Suppressor macrophage treated with lipopolysaccharide for 4 hours (primary cell): ENCODE measurements at places on chromosomes 13 and 19.

DNA sequence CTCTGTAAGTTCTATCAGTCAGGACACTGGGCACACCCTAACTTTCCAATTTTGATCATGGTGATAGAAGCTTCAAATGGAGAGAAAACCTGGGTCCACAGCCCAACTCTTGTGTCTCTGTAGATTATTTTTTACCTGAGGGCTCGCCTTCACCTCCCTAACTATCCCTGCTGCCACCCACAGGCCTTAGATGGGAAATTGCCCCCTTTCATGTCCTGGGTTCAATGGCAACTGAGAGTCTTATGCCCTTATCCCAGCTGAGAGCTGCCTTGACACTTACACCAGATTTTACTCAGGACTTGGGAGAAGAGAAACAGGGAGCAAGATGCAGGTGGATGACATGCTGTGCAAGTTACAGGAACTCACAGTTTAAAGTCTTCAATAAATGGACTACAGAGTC is 81.7 kb downstream of the RAP2A start:
- DNase-seq: no peak

- DNase-seq: no peak
These were observed 40.3 kb upstream of the UFM1 start for GRCh38 chr13:38309397-38309796.

DNA sequence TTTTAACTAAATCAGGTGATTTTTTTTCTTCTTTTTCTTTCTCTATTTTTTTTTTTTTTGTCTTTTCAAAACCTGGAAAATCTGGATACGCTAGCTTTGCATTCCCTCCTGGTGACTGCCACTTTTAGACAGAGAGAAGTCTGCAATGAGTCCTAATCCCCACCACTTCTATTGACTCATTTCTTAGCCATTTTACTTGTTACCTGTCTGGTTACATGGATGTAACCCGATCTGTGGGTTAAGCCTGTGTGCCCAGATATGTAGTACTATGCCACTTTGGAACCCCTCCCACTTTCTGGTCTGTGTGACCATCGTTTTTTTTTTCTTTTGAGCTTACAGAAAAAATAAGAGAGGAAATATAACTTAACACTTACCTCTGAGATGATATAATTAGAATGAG is 817.8 kb upstream of the PCDH9 start:
- DNase-seq: no peak

- no peak for DNase-seq
These were observed 13.5 kb downstream of the TM9SF2 start for GRCh38 chr13:99514801-99515200.

DNA sequence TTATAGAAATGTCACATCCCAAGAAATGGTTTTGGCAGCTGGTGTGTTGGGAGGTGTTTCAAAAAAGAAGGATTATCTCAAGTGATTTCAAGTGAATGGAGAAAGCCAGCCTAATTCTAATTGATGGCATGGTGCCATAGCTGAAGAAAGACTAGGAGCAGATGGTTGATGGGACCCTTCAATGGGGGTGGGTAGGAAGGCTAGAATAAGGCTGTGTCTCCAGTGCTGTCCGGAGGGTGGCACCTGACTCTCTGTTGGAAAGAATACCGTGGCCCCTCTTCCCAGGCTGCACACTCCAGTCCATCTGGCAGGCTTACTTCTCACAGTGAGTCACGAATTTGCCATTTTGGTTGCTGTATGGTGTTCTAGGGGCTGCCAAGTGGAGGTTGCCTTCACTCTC is 51.0 kb upstream of the GPR12 start:
- DNase-seq: no peak

DNA sequence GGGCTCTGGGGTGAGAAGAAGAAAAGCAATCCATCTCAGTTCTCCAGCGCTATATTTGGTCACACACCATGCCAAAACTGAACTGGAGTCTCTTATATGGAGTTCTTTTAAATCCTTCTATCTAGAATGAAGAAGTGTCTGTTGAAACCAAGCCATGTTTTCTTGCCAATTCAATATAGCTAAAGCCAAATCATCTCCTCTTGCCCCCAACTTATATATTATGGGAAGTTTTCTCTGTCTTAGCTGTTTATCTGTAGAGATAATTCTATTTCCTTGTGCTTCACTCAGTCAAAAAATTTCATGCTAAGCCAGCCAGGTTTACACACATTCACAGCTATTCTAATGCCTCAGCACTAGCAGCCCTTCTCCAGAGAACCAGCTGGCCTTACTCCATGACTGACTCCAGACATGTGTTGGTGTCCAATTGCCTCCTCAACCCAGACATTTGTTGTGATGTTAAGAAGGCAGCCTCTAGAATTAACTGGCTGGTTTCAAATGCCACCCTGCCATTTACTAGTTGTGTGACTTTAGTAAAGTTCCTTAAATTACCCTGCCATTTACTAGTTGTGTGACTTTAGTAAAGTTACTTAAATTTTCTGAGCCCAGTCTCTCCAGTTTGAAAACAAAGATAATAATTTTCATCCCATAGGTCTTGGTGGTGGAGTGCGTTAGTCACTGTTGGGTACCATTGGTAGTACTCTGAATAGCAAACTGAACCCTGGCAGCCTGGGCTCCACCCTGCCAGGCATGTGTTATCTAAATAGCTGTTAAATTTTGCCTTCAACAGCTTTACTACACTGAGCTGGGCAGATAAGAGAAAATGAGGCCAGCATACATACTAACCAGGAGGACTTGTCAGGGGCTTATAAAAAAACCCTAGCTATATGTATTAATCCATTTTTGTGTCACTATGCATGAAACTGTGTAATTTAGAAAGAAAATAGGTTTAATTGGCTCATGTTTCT is 525.1 kb downstream of the LMO7 start:
- DNase-seq: no peak

- peak; percentile 39 for DNase-seq
These were observed 12.1 kb upstream of the ZSCAN1 start for GRCh38 chr19:58021541-58022282.

- DNase-seq: no peak
These were observed 122.6 kb downstream of the POSTN start for GRCh38 chr13:37475966-37476365.
